ENCODE measurements at places on chromosomes 6 and 20. TPM values are rescaled to one million over a fixed set of nuclear protein-coding genes. Genes with fewer than 3 reads are reported as not detected.

GRCh38 chr6:112148103-112148502, 60.7 kb downstream of the FAM229B start:
- DNase-seq = no peak

GRCh38 chr6:93992976-93993375, 573.6 kb upstream of the EPHA7 start:
- DNase-seq = no peak

DNA sequence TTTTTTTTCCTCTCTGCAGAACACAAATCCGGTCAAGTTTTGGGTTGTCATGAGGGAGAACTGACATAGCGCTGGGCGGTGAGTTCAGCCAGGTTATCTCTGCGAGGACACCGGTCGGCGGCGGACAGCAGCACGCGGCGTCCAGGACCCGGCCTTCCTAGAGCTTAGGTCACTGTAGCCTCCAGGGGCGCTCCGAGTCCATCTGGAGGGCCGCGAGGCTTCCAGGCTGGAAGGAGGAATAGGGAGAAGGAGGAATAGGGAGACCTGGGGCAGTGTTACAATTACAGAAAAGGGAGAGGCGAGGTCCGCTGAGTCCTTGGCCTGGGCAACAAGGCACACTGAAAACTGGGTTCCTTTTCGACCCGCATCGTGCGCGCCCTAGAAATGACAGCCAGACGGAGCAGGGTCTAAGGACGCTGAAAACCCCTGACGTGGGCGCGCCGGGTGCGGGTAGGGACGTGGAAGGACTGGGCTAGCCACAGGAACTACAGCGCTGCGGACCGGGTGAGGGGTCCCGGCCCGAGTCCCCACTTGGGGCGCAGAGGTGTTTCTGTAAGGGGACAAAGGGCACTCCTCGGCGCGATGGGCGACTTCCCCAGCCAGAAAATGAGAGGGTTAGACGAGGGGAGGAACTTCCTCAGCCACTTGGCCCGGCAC, 536 bp upstream of the FNDC1 start:
- DNase-seq = no peak

- no peak for DNase-seq
These were observed 33.9 kb downstream of the NTSR1 start for GRCh38 chr20:62742550-62742949.

DNA sequence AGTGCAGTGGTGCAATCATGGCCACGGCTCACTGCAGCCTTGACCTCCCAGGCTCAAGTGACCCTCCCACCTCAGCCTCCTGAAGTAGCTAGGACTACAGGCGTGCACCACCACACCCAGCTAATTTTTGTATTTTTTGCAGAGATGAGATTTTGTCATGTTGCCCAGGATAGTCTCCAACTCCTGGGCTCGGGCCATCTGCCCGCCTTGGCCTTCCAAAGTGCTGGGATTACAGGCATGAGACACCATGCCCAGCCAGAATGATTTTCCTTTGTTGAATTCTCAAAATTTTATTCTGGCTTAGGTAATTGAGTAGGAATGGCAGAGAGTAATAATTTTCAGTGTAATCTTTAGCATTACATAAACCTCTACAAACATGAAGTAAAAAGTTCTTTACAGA, 37.1 kb downstream of the SLC16A10 start:
- DNase-seq = no peak

DNA sequence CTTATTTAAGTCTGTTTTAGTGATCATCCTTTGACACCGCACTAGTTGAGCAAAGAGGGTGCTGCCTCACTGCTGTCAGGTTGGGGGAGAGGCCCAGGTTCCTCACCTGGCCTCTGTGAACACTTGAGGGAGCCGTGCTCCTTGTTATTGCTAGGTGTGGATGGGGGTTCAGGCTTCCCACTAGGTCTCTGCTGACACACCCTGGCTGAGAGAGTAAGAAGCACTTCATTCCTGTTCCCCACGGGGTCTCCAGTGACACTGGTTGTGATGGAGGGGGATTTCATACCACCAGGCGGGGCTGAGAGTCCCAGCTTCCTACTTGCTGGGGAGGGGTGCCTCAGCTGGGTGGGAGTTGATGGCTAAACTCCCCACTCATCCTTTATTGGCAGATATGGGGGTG, 11.1 kb upstream of the NOTCH4 start:
- DNase-seq = no peak

DNA sequence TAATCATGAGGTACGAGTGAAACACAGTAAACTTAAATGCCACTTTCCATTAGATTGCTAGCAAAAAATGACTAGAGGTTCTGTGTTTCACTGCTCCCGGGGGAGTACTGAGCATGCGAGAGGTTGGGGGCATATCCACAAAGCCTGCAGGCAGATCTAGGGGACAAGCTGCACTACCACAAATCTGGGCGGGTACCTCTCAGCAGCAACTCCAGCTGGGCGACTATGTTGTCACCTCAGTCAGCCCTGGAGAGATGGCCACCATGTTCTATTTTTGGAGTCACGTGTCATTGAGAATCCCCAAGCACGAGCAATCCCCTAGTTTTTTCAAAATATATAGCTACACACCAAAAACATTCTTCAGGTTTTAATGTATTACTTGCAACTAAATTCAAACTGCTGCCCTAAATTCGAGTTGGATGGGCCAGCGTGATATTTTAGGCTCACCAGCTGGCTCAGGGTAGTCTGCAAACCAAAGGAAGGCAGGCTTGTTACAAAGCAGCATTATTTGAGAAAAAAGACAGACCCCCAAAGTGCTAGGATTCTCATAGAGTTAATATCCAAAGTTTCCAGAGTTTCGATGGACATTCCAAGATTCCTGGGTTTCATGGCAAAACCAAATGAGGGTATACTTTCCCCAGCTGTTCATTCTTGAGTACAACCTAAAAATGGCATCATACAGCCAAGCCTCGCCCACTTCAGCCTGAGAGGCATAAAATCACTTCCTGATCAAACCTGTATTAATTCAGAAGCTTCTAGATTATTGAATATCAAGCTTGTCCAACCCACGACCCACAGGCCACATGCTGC, 24.1 kb upstream of the MYLIP start:
- no peak for DNase-seq

DNA sequence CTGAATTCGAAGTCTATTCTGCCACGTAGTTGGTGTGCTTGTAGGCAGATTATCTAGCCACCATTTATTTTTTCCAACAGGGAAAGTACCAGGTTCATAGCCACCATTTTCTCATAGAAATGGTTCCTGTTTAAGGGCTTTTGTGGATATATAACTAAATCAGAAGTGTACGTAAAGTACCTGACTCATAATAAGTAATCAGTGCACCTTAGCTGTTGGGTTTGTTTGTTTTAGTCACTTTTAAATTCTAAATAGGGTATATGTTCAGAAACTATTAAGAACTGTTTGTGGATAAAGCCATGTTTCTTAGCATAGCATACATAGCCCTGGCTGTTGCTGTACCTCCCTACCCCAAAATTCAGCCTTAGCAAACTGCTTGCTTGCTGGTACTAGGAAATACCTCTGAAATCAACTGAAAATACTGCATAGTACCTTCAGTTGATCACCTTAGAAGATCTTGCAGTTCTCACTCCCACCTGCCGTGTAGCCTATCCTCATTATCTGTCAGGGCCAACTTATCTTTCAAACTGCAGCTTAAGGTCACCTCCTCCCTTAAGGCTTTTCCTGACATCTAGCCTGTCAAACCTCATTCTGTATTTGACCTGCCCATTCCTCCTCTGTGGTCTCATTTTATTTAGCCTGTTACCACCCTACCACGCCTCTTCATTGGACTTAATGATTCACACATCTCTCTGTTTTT, 44.6 kb upstream of the COL10A1 start:
- no peak for DNase-seq

GRCh38 chr20:13041574-13042457, 33.0 kb downstream of the SPTLC3 start:
- no peak for DNase-seq

- DNase-seq = no peak
These were observed 48.9 kb downstream of the HDDC2 start for GRCh38 chr6:125252891-125253290.

DNA sequence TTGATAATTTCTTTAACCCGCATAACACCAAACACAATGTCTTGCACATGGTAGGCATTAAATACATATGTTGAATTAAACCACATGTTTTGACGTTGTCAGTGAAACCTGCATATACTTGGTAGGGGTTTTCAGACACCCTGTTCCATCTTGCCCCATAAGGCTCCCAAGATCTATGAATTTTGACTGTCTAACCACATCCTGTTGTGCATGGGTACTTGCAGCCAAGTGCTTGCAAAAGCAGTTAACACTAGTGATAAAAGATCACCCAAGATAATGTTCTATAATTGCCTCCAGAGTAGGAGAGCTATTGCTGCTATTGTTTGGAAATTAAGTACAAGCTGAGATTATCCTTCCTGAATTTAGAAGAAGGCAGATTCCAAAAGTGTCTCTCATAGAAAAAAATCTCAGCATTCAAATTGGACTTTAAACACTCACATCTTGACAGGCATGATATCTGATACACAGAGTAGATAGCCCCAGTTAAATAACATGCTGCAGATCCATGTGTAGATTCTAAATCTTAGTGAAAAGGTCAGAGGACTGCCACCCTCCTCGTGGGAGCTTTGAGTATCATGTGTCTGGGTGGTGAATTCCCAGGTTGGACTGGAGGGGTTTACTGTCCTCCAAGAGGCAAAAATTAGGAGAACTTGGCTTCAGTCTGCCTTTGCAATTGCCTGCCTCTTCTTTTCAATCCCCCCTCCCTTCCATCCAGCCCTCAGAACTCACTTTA, 25.8 kb upstream of the CCN6 start:
- no peak for DNase-seq

- DNase-seq = no peak
These were observed 394 bp downstream of the MYB start for GRCh38 chr6:135181333-135182070.

DNA sequence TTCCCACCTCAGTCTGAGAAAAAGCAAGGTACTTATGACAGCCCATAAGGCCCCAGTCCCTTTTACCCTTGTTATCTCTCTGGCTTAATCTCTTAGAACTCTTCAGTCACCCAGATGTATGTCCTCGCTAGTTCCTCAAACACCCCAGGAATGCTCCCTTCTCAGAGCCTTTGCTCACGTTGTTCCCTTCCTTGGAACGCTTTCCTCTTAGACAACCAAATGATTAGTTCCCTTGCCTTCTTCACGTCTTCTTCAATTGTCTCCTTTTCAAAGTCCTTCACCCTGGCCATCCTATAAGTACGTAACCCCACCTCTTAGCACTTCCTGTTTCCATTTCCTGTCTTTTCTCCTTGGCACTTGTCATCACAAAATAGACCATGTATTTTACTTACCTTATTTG, 1.1 kb upstream of the APOBEC2 start:
- DNase-seq = no peak

- no peak for DNase-seq
These were observed 634 bp downstream of the HSF2 start for GRCh38 chr6:122400121-122400450.

TPX2 gene
- 2.0 TPM for total RNA-seq

FOXC1 gene
- total RNA-seq = not detected

OR2J3 gene
- not detected for total RNA-seq

TRAPPC3L gene
- total RNA-seq = 3.5 TPM

ATG5 gene
- total RNA-seq = 29.8 TPM

TTK gene
- total RNA-seq = 1.2 TPM

EBF4 gene
- total RNA-seq = 2.3 TPM

GFRAL gene
- not detected for total RNA-seq
